NCI-H2081 (cell line): ENCODE measurements at places on chromosomes 6 and 20.

DNA sequence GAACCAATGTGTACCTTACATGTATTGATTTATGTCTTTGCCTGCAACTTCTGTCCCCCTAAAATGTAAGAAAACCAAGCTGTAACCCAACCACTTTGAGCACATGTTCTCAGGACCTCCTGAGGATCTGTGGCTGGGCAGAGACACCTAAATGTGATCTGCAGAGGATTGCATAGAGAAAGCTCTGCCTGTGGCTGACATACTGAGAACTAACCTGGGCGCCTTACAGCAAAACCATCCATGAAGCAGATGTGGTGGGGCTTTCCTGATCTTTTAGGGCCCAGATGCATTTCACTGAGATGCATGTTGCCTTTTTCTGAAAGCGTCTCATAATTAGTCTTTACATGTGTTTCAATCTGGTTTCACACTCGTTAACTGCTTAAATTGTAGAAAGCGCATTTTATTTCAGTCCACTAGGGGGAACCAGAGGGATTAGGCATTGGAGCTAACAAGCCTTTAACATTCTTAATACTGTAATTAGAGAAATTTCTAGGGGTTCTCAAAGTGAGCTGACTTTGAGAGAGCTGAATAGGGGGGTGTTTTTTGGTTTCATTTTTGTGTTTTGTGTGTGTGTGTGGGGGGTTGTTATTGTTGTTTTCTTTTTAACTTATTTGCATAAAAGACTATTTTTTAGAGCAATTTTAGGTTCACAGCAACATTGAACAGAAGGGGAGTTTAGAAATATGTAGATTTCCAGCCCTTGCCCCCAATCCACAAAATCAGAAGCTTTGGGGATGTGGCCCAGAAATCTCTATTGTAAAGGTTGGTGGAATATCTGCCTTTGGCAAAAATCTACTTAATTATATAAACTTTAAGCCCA lies 50.9 kb upstream of the FAM184A start:
- peak; percentile 58 for DNase-seq

GRCh38 chr6:11732036-11732631 lies 46.5 kb downstream of the ADTRP start:
- no peak for DNase-seq

DNA sequence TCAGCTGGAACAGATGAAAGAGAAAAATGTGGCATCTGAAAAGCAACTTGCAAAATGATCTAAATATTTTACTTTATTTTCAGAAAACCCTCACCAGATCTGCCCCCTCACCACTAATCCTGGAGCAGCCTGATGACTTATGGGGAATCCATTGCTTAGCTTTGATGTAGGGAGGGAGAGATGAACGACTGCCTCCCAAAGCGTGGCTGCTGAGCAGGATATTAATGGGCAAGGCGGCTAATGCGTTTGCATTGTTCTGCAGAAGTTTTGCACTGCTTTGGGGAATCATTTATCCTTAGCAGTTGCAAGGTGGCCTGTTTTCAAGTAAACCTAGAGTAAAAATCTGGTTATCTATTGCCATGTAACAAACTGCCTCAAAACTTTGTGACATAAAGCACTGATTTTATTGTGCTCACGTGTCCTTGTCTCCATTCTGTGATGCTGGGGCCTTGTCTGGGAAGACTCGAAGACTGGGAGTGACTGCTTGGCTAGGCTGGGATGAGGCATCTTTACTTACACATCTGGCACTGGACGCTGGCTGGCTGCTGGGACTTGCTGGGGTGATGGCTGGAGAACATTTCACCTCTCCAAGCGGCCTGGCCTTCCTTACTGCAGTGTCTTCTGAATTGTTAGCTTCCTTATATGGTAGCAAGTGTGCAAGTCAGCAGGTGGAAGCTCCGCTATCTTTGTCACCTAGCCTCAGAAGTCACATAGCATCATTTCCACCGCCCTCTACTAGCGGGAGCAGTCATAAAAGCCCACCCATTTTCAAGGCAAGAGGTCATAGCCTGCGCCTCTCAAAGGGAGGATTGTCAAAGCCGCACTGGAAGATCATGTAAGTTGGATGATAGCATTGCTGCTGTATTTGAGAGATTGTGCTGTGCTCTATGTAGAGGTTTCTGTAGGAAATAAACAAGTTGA lies 313.2 kb downstream of the NRN1 start:
- DNase-seq = no peak

DNA sequence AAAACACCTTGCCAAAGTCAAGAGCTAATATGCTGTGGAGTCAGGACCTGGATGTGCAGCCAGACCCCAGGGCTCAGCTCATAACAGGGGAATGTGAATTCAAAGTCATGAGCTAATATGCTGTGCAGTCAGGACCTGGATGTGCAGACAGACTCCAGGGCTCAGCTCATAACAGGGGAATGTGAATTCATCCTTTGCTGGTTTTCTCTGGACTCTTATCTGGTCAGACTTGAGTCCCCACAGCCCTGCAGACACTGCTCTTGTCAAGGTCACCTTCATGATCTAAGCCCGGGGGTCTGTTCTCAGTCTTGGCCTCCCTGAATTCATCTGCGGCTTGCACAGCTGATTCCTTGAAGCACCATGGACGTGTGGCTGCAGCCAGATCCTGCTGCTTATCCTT lies 19.2 kb upstream of the GGTLC1 start:
- no peak for DNase-seq

GRCh38 chr20:11676630-11677287 lies 240.9 kb upstream of the BTBD3 start:
- DNase-seq = peak; percentile 20

DNA sequence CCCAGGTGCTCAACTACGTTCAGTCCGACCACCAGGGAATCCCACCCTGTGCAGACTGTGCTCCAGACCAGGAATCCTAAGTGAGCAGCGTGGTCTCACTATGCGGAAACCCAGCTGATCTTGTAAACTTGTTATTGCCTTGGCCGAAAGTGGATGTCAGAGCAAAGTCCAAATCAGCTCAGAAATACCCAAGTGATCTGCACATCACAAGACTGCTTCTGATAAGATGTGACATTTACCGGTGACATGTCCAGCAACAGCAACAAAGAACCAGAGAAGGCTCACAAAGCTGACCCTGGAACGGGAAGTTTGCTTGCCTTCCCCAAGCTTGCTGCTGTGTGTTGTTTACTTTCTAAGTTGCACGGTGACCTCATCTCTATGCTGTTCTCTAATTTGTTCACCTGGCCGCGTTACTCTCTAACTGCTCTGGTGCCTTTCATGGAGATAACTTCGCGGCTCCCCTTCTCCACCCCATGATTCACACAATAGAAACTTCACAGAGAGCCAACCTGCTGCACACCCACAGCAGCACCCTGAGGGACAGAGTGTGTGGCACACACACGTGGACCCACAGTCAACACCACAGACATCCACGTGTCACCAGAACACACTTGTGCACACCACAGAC lies 1.7 kb downstream of the BNIP5 start:
- no peak for DNase-seq

- no peak for DNase-seq
Observed at GRCh38 chr6:39451831-39452230, 129.3 kb upstream of the KCNK16 start.

GRCh38 chr6:155779456-155779855 lies 323.8 kb upstream of the NOX3 start:
- DNase-seq = no peak

DNA sequence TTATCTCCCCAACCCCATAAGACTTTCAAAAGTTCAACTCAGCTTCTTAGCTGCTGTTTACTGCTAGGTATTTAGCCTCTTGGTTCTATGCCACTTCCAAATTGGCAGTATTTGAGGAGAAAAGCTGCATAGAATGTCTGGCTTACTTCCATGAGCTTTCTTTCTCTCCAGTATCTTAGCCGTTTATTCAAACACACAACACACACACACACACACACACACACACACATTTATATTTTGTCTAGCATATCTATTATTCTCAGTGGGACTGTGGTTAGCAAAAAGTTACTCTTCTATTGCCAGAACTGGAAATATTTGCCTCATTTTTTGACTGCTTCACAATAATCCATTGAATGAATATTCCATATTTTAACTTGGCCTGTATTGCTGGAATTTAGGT lies 634.2 kb upstream of the IMPG1 start:
- no peak for DNase-seq

DNA sequence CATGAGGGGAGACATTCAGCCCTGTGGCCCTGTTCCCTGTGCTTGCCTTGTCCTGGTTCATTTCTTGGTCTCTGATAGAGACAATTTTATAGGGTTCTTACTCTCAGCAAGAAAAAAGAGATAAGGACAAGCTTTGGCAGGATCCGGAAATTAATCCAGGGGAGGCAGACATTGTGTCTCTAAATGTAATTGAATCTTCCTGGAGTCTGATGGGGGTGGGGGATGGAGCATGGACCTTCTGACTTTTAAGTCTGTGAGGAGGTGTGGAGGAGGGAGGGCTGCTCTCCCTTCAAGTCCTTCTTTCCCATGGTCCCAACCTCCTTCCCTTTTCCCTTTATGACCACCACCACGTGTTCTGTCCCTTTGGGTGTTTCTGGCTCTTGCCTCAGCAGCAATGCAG lies 512.7 kb downstream of the DHX35 start:
- no peak for DNase-seq

- DNase-seq = no peak
Observed at GRCh38 chr6:167510648-167511047, 185.8 kb downstream of the TTLL2 start.

GRCh38 chr6:155089746-155090145 lies 94.6 kb downstream of the TIAM2 start:
- no peak for DNase-seq

GRCh38 chr20:47354464-47354713 lies 2.1 kb downstream of the ZMYND8 start:
- DNase-seq = no peak

- DNase-seq = no peak
Observed at GRCh38 chr6:160863782-160864181, 127.8 kb upstream of the MAP3K4 start.
